Eye (tissue), 1 donor: ENCODE measurements at places on chromosomes 1 and 21.

DNA sequence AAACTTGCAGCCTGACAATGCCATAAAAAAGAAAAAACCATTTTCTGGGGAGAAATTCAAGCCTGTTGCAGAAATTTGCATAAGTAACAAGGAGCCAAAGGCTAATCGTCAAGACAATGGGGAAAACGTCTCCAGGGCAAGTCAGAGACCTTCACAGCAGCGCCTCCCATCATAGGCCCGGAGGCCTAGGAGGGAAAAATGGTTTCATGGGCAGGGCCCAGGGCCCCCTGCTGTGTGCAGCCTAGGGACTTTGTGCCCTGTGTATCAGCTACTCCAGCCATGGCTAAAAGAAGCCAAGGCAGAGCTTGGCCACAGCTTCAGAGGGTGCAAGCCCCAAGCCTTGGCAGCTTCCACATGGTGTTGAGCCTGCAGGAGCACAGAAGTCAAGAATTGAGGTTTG is 369.5 kb downstream of the NTNG1 start:
- DNase-seq, result no peak

DNA sequence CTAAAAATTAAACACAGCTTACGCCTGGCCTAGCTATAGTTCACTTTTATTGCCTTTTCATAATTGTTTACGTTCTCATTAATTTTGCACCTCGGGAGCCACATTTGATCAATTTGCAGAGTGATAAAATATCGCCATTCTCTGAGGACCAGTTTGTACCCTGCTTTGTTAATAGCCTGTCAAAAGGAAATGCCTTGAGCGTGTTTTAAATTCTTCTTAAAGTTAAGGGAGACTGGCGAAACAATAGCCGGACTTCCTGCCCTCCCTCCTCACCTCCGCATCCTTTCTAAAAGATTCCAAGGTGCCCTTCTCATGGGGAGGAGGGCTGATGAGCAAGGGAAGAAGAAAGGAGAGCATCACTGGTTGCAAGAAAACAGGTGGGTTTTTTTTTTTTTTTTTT is 271.6 kb downstream of the KCNJ6 start:
- no peak for DNase-seq

DNA sequence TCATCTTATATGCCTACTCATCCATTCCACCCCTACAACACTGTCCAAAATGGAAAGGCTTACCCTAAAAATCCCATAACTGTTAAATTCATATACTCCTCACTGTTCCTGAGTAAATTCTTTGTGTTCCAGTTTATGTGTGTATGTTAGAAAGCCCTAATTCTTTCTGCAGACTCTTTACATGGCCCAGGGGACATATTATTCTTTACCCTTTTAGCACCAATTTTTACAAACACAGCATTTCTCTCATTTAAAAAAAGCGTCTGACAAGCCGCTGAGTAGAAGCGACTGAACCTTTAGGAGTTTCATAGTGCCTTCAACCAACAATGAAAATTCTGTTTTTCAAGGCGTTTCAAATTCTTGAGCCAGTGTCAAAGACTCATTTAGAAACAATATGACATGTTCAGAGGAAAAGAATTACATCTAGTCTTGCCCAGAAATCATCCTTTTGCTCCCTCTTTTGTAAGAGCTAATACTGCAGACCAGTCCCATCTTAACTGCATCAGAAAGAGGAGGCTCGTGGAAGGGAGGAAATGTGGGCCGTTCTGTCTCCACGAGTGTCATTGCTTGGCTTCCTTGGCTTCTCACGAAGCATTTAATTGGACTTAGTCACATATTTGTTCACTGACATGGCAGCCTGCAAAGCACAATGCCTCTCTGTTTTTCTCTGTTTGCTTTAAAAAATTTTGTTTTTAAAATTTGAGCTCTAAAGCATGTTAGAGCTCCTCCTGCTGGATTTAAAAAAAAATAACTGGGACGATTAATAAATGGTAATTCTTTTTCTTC is 21.3 kb upstream of the C1orf105 start:
- DNase-seq, result peak; percentile 82

DNA sequence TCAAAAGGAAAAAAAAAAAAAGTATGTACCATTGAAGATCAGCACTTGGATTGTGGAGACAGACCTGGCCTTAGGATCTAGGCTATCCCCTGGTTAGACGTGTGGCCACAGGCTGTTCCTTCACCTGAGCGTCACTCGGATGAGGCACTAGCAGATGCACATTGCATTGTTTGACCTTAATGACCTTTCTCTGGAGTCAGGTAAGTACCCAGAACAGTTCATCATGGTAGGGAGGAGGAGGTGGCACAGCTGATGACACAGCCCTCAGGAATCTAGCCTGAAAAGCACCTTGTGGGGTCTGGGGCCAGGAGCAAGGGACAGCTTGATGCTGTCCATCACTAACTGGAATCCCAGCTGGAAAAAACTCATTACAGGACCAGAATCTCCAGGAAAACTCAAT is 21.2 kb downstream of the NECAP2 start:
- no peak for DNase-seq

GRCh38 chr1:9703681-9704080 is 52.1 kb downstream of the PIK3CD start:
- no peak for DNase-seq

- peak; percentile 39 for DNase-seq
Measured at GRCh38 chr21:27024301-27024700, 57.4 kb upstream of the ADAMTS5 start.

DNA sequence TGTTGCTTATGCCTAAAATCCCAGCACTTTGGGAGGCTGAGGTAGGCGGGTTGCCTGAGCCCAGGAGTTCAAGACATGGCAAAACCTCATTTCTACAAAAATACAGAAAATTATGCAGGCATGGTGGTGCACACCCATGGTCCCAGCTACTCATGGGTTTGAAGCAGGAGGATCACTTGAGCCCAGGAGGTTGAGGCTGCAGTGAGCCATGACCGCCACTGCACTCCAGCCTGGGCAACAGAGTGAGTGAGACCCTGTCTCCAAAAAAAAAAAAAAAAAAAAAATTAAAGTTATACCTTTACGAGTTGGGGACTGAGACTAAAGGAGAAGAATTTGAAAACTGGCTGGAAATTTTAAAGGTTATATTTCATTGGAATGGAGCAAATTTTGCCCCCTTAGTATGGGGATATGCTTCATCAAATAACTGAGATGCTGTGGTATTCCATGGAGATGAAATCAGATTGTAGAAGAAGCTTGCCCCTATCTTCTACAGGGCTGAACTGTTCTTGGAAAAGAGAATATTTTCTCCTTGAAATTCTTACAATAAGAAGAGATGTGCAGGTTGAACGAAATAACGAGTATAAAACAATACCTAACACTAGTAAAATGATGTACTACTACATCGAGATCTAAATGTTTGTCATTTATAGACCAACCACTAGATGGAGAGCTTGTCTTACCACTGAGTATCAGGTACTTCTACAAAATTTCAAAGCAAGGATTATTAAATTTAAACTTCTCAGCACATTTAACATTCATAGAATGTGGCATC is 34.9 kb upstream of the SCYL3 start:
- DNase-seq, result peak; percentile 73

- no peak for DNase-seq
Measured at GRCh38 chr1:109239409-109240068, 9.8 kb upstream of the CELSR2 start.

GRCh38 chr1:211951856-211952255 is 83.5 kb downstream of the INTS7 start:
- no peak for DNase-seq

- no peak for DNase-seq
Measured at GRCh38 chr1:232524056-232524455, 105.9 kb downstream of the SIPA1L2 start.

DNA sequence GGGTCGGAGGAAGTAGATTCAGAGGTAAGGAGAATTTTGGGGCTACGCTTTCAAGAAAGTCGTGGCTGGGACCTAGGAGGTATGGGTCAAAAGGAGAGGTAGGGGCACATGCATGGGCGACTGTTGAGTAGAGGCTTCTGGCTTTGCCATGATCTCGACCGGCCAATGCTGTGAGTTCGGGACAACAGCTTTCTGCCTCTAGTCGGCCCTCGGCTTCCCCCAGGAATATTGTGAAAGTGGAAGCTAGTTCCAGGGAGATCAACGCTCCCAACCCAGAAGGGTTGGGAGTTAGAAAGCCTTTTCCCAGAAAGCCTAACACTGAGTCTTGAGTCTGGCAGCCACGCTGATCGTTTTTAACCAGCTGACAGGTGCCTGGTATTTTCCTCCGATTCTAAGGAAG is 69.0 kb downstream of the ZNF678 start:
- no peak for DNase-seq

DNA sequence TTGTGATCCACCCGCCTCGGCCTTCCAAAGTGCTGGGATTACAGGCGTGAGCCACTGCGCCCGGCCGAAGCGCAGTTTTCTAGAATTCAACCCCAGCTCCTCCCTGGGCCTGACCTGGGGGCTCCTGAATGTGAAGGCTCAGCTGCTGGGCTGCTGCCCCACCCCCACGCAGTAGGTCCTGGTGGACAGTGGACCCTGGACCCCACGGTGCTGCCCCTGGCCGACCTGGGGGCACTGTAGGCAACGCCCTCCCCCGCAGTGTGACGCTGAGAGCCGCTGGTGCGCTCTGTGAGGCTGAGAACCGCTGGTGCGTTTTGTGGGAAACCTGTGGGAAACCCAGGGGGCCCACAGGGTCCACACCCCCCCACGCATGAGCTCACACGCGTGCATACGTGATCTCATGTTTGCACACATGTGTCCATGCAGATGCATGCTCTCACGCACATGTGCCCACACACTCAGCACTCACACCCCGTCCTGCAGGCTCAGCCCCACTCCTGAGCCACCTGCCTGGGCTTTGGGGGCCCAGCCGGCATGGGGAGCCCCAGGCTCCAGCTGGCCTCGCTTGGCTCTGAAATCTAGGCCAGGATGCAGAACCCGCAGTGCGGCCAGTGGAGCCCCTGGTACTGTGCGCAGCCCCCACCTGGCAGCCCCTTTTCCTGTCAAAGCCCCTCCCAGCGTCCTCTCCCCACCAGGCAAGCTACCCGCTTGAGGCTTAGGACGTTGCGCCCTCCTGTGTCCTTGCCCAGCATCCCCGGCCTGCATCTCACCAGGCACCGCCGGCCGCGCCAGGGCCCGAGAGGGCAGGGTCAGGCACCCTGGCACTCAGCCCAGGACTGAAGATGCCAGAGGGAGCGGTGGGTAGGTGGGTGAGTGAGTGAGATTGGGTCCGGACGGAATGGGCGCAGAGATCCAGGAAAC is 67.7 kb downstream of the COL18A1 start:
- DNase-seq, result no peak

DNA sequence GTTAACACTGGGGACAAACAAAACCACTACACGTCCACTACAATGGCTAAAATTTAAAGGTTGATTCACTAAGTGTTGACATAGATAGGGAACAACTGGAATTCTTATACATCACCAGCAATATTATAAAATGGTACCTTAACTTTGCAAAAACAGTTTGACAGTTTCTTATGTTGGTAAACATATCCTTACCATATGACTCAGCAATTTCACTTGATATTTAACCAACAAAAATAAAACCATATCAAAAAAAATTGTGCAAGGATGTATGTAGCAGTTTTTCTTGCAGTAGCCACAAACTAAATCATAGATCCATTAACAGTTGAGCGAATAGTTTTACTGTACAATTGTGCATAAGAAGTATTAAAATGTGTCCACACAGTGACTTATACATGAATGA is 5.3 kb upstream of the HSPA13 start:
- DNase-seq, result no peak

DNA sequence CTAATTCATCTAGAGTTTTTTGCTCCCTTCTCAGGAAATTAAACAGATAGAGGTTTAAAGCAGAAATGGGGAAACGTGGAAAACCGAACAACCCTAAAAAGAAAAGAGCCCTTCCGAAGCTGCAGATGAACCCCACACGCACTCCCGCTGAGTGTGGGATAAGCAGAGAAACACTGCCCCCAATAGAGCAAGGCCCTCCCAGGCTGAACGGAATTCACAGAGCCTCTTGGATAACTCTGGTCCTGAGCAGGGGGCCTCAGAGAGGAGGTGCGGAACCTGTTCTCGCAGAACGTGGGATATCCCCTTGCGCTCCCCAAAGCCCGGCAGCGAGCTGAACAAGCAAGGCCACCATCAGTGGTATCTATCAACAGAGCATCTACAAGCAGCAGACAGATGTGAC is 44.9 kb downstream of the SSBP3 start:
- peak; percentile 38 for DNase-seq
